ENCODE measurements at places on chromosomes 13 and 19. TPM values are rescaled to one million over a fixed set of nuclear protein-coding genes. Genes with fewer than 3 reads are reported as not detected.

The SAMD1 gene
- total RNA-seq: 18.1 TPM

The MATK gene
- total RNA-seq: 0.99 TPM

The ZNF253 gene
- 9.5 TPM for total RNA-seq

The TEX26 gene
- total RNA-seq: not detected

The SLC10A2 gene
- not detected for total RNA-seq

The COL5A3 gene
- 51.3 TPM for total RNA-seq

The THSD8 gene
- total RNA-seq: 0.39 TPM

The NLRP7 gene
- total RNA-seq: not detected

The ZNF540 gene
- total RNA-seq: 2.4 TPM

The CUL4A gene
- total RNA-seq: 80.6 TPM

The SIGLEC8 gene
- total RNA-seq: 0.59 TPM

The THAP8 gene
- 2.3 TPM for total RNA-seq

The TRIP10 gene
- total RNA-seq: 43.3 TPM

The ZNF419 gene
- total RNA-seq: 10.5 TPM

The CERS1 gene
- 2.5 TPM for total RNA-seq

The ELOF1 gene
- 13.1 TPM for total RNA-seq
